ENCODE measurements at places on chromosomes 6 and 20.

DNA sequence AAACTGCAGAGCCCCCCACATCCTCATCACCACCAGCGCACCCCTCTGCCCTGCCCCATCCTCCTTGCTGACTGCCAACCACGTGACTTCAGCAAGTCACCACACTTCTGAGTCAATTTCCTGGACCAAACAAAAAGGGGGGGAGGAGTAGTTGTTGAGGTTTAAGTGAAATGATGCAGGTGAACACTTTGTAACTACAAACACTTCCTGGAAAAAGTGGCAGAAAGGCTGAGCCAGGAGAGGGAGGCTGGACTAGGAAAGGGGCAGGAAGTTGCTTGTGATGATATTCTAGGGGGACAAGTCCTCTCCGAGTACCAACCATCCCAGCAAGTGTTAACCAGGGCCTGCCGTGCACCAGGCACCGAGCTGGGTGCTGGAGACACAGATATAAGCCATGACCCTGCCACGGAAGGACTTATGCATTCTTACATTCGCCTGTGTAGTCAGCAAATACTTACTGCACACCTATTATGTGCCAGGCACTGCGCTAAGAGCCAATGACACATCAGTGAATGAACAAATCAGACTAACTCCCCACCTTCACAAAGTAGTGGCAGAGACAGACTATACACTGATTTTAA lies 67.3 kb downstream of the PREX1 start:
- DNase-seq: peak; percentile 57

- DNase-seq: no peak
Observed at GRCh38 chr6:148140772-148141557, 201.7 kb upstream of the SASH1 start.

- no peak for DNase-seq
Observed at GRCh38 chr6:7590918-7591302, 912 bp downstream of the SNRNP48 start.

- no peak for DNase-seq
Observed at GRCh38 chr6:116307001-116307400, 27.3 kb upstream of the TSPYL1 start.

DNA sequence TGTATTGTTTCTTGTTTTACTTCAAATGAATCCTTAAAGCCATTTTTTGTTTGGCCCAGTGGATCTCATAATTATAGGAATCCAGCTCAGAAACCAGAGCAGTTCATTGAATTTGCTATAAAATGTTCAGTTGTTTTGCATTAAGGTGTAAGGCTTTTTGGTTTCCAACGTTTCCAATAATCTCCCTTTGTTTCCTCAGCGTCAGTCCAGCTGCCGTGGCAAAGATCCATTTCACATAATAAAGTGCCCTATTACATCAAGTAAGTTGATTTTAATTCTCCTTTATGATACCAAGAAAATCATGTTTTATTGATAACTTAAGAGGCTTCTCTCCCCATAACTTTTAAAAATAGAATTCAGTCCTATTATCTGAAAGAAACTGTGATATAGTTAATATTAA lies 472.6 kb downstream of the UTRN start:
- DNase-seq: no peak

DNA sequence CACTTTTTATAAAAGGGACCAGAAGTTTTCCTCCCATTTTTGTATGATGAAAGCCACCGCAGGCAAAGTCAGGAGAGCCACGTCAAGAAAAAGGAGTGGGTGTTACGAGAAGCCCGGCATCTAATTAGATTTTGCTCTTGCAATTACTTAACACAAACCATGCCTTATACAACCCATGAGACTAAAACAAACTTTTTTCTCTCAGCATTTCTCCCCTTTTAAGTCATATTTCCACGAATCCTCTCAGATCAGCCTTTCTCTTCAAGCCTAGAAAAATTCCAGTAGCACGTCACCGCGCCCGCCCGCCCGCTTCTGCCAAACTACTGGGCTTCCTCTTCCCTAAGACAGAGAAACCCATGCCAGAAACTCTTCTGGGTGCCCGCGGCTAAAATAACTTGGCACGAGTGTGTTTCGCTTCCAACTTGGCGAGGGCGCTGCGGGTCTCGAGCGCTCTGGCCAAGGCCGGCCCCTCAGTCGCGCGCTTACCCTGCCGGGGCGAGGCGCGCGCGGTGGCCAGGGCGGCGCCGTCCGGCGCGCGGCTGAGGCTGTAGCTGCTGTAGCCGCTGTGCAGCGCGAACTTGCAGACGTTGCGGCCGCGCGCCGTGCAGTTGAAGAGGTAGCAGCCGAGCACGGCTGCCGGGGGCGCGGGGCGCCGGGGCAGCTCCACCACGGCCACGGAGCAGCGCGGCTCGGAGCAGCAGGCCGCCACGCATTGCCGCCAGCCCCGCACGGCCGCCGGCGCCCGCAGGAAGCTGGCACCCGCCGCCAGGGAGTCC lies 1.0 kb downstream of the LRP11 start:
- peak; percentile 68 for DNase-seq

DNA sequence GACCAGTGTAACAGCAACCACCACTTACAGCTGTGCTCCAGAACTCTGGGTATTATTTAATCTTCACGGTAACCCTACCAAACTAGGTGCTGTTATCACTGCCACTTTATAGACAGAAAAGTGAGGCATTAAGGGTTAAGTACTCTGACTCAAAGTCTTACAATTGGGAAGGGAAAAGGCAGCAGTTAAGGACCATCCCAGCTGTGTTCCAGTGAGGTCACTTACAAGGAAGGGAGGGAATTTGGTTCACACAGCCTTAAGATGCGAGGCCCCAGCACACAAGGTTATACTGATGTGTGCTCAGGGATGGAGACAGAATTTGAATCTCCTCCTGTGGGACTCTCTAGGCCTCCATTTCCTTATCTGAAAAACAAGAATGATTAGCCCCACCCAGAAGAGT lies 46.7 kb downstream of the TRERF1 start:
- DNase-seq: no peak

GRCh38 chr20:51738877-51739447 lies 29.2 kb downstream of the ATP9A start:
- no peak for DNase-seq

DNA sequence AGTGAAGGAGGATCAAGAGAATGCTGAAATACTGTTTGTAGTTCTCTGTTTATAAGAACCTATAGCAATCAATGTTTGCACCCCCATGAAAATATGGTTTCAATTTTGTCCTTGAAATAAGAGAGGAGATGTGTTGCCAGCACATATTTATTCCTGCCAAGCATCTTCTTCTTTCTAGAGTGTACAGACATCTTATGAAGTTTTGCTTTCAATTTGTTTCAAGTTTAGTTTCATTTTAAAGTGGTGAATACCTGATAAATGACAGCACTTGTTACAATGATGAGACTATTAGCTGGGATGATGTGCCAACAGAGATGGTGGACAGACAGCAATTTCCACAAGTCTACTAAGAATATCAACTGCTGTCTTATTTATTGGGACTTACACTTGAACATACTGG lies 39.2 kb upstream of the CENPW start:
- no peak for DNase-seq

GRCh38 chr20:61772828-61773631 lies 292.7 kb downstream of the TAF4 start:
- no peak for DNase-seq

Data from C1 segment of cervical spinal cord (tissue), 14 donors.